ENCODE measurements at places on chromosomes 4 and X.

DNA sequence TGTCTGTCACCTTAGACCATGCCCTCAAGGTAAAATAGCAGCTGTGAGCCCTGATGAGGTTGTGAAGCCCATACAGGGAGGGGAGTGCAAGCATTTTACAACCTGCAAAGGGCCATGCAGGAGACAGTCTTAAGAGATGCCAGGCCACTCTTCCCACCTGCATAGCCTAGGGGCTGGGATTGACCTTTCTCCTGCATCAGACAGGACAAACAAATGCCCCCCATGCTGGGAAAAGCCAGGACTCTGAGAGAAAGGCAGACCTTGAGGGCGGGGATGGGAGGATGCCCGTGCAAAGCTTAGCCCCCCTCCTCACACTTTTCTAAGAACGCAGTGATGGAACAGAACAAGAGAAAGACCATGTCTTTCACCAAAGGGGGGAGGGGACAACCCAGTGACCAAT lies 137.9 kb upstream of the MAMLD1 start:
- no peak for DNase-seq

- DNase-seq, result no peak
Observed at GRCh38 chr4:113407409-113407808, 354.1 kb downstream of the CAMK2D start.

- DNase-seq, result no peak
Observed at GRCh38 chr4:6549445-6549844, 25.5 kb upstream of the MAN2B2 start.

DNA sequence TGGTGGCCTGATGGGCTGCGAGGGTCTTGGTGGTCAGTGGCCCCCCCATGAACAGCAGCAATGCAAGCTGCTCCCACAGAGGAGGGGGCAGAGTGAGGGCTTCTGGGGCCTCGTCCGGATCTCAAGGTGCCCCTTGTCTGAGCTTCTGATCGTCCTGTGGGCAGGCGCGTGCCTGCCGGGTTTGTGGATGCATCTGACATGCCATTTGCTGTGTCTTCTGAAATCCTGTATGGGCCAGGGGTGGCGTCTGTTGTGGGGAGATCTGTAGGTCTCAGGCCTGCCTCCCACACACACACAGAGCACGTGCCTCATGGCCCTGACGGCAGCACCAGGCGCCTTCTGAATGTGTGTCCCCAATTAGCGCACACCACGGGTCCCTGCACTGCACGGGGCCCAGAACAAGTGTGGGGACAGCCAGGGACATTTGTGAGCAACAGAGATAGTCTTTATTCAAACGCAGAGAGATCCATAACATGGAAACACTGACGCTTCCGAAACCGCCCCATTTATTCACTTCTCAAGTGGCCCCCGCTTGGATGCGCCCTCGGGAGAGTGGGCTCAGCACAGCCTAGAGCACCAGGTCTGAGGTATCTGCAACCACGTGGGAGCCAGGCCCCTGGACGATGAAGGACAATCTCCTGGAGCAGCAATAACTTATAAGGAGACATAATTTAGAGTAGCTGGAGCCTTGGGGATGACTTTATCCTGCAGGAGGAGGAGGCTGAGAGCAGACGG lies 5.7 kb downstream of the SPON2 start:
- DNase-seq, result no peak

- DNase-seq, result no peak
Observed at GRCh38 chr4:25753239-25753638, 97.6 kb downstream of the SLC34A2 start.

DNA sequence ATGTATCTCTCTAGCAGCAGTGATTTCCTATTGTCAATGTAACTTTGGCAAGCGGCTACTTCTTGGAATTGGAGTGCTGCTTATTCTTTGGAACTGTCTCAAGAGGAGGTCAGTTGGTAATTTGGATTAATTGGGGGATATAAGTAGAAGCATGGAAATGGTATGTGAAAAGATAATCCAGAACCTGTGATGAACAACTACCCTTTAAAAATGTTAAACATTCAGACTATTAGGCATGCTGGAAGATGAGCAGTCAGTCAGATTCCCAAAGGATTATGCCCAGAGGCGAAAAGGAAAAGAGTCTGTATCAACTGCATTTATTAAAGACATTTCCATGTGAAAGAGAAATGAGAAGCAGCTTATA lies 62.5 kb downstream of the SEC24D start:
- no peak for DNase-seq

DNA sequence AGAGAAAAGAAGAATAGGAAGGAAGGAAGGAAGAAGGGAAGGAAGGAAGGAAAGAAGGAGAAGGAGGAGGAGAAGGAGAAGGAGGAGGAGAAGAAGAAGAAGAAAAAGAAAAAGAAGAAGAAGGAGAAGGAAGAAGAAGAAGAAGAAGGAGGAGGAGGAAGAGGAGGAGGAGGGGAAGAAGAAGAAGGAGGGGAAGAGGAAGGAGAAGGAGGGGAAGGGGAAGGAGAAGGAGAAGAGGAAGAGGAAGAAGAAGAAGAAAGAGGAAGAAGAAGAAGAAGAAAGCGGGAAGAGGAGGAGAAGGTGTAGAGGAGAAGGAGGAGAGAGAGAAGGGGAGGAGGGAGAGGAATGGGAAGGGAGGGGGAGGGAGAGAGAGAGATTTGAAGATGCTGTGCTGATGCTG lies 22.6 kb downstream of the CCKAR start:
- DNase-seq, result no peak

GRCh38 chr4:128930051-128930450 lies 120.6 kb downstream of the JADE1 start:
- DNase-seq, result no peak

GRCh38 chr4:139986106-139986505 lies 167.9 kb downstream of the MAML3 start:
- no peak for DNase-seq

- no peak for DNase-seq
Observed at GRCh38 chr4:35250331-35250730, 994.0 kb downstream of the ARAP2 start.

DNA sequence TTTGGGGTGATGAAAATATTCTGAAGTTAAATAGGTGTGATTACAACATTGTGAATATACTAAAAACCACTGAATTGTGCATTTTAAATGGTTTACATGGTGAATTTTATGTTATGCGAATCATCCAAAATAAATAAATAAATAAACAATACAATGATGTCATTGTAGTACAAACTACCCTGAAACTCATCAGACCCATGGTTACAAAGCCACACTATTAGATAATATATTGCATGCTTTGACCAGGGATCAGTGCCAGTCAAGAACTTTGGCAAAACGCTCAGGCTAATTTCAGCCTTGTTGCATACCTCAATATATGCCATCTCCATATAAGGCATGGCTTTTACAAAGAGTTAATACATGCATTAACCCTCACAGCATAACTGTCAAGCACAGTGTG lies 45.5 kb upstream of the XIAP start:
- no peak for DNase-seq

- no peak for DNase-seq
Observed at GRCh38 chrX:20060961-20061748, 55.6 kb downstream of the MAP7D2 start.

DNA sequence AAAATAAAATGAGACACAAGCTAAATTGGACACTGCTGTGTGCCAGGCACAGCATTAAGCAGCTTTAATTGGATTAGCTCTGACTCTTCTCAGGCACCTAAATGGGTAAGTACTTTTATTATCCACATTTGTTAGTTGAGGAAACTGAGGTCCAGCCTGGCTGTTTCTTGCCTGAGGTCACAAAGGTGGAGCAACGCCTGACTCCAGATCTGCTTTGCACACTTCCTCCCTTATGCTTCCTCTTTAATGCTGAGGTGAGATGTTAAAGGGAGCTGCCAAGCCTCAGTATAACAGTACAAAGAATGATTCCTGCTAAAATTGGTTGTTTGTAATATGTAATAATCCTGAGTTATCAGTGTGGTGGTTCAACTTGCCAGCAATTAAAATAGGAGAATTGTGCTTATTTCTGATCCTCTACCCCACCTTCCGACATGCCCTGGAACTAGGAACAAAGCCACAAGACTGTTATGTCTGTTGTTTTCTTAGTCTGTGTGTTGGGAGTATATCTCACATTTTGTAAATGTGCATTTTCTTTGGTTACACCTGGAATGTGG lies 74.4 kb downstream of the AFF1 start:
- no peak for DNase-seq

DNA sequence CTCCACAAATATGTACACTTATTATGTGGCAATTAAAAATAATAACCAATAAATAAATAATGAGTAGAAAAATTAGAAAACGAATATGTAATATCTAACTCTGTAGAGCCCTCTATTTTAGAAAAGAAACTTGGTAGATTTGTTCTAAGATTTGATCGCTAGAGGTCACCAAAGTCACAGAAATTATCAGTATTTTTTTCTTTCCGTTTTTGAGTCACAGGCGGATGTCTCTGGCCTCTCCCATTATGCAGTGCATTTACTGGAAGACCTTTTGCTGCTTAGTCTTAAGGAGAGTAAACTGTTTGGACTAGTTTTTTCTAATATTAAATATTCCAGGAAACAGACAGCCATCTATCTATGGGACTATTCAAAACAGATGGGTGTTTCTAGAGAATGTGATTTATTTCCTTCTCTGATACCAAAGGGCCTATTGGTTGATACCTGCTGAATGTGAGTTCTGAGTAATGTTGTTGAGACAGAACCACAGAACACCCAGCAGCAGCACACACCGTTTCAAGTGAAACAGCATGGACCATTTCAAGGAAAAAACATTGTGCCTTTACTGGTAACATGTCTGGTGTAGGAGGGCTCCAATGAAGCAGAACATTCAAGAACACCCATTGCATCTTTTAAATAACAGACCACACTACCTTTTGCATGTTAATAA lies 34.0 kb upstream of the GYPA start:
- DNase-seq, result no peak

GRCh38 chrX:39504850-39505259 lies 592.9 kb downstream of the BCOR start:
- no peak for DNase-seq

GRCh38 chr4:98377559-98377958 lies 116.4 kb downstream of the RAP1GDS1 start:
- DNase-seq, result no peak

DNA sequence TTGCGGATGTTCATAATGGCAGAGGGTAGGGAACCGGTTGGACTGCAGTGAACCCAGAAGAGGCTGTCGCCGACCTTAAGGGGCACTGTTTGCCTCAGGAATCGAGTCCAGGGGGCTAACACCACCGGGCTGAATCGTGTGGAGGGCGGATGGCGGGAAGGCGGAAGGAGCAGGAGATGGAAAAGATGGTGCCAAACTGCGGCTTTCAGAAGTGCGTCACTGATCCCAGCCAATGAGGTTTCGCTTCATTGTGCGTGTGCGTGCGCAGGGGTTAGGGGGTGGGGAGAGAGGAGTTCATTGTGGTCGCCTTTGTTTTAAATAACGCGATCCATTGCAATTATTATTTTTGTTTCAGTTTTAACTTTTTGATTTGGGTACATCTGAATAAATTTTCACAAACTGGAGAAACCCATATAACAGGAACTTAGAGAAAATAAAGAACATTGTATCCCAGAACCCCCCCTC lies at the start of gene NAA11:
Gene NAA11 (minus strand): TSS at position 198 of the 465 bp plus-strand sequence. CDS start 184 bp downstream, at position 14.
- no peak for DNase-seq

GRCh38 chr4:92104506-92104905 lies 199.3 kb upstream of the GRID2 start:
- DNase-seq, result no peak

GRCh38 chr4:1519787-1520661 lies 113.8 kb upstream of the NKX1-1 start:
- no peak for DNase-seq

- no peak for DNase-seq
Observed at GRCh38 chr4:183747380-183747779, 88.3 kb downstream of the TRAPPC11 start.

DNA sequence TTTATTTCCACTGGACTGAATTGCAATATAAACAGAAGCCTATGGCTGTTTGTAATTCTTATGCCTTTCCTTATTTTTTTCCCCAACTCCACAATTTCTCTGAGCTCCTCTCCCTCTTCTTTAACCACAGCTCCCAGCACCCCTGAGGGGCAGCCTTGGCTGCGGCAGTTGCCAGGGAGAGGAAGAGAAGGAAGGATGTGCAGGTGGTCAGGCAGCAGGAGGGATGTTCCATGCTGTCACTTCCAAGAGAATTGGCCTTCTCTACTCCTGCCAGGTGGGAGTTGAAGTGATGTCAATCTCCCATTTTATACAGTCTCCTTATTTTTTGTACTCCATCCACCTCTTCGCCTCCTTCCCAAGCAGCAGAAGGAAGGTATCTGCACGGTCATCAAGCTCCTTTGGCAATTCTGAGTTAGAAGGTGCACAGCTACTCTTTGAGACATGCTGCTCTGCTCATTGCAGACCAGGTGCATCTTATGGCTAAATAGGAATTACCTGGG lies 343.3 kb upstream of the RPS6KA3 start:
- peak; percentile 96 for DNase-seq

DNA sequence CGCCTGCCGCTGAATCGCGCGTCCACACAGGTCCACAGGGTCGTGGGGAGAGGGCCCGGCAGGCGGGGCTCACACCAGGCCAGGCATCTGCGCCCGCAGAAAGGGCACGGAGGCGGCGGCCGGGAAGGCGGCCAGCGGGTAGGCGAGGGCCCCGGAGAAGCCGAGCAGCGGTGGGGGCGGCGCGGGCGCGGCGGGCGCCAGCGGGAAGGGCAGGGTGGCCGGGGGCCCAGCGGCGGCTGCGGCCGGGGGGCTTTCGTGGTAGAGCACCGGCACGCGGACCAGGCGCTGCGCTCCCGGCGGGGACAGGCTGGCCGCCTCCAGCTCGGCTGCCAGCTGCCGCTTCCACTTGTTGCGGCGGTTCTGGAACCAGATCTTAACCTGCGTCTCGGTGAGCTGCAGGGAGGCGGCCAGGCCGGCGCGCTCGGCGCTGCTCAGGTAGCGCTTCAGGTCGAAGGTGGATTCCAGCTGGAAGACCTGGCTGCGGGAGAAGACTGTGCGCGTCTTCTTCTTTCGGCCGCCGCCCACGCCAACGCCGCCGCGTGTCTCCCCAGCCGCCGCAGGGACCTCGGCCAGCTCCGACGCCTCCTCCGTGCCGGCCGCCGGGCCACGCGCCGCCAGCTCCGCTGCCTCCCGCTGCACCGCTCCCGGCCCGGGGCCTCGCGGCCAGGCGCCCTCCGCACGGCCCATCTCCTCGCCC lies 3.9 kb downstream of the HMX1 start:
- DNase-seq, result no peak

DNA sequence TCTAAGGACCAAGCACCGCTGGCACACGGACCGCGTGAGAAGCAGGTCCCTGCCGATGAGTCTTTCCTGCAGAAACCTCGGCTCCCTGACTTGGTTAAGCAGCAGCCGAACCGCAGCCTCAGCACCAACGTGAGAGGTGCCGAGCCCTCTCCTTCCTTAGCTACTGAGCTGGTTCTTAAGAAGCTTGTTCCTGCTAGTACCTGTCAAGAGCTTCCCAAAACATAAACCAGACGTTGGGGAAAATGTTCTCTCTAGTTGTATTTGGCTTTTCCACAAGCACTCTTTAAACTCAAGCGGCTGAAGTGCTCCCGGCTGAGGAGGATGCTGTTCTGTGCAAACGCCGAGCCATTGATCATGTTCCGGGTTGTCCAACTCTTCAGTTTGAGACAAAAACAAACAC lies 29.3 kb upstream of the TLR3 start:
- no peak for DNase-seq

DNA sequence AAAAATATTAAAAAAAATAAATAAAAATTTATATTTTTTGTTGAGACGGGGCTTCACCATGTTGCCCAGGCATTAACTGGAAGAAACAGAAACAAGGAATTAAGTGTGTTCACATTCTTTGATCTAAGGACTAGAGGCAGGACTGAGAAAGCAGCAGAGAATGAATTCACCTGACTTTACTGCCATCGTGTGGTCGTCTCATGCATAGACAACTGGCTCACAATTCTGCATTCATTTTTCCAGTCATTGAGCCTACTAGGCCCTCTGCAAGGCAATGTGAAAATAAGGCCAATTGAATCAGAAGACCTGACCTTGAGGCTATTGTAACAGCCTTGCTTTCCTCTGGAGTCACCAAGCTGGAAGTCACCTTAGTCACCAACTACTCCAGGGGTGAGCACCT lies 37.4 kb downstream of the LHFPL1 start:
- no peak for DNase-seq

Measured in cerebellar nuclear complex (tissue), 1 donor.